Activated T-cell treated with anti-CD3 and anti-CD28 coated beads, Interleukin-2, amount 50 U/mL, for 24 hours (primary cell): ENCODE measurements at places on chromosomes 12 and 14.

GRCh38 chr12:111457071-111457470, 51.3 kb downstream of the SH2B3 start:
- no peak for DNase-seq

GRCh38 chr14:83290447-83290846, 1756.8 kb upstream of the SEL1L start:
- no peak for DNase-seq

DNA sequence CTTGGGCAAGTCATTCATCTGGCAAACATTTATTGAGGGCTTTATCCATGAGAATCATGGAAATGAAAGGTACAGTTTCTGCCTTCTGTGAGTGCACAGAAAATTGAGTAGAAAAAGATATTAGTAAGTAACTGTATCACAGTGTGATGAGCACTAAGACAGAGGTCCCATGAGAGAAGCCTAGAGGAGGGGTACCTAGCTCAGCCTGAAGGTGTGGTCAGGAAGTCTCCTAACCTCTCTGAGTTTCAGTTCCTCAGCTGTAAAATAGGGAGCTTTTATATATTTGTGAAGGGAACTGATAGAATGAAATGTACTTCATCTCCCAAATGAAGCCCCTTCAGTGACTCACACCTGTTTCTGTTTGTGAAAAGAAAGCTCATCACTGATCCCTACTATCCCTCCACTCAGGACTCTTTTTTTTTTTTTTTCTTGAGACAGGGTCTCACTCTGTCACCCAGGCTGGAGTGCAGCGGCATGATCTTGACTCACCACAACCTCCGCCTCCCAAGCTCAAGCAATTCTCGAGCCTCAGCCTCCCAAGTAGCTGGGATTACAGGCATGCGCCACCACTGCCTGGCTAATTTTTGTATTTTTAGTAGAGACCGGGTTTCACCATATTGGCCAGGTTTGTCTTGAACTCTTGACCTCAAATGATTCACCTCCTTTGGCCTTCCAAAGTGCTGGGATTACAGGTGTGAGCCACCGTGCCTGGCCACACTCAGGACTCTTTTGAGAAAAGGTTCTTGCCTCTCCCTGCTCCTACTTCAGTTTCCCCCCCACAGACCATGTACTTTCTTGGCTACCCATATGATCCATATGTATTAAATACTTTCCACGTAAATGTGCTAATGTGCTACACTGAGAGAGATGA, 93.7 kb upstream of the FUT8 start:
- DNase-seq, result no peak

DNA sequence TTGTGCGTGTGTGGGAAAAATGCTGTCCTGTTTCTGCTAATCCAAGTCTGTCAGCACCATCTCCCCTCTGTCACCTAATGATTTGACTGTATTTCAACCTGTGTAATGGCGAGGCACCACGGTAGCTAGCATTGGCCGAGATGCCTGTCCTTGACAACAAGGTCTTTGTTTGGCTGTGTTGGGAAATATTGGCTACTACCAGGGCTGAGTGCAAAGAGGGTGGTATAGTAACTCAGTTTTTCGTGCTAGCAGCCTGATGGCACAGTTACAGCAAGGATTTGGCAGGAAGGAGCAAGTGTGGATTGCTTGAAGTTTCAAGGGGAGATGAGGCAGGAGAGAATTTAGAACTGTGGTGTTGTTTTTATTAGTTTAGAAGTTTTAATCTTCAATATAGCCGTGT, 440.3 kb upstream of the RGS6 start:
- DNase-seq, result no peak

DNA sequence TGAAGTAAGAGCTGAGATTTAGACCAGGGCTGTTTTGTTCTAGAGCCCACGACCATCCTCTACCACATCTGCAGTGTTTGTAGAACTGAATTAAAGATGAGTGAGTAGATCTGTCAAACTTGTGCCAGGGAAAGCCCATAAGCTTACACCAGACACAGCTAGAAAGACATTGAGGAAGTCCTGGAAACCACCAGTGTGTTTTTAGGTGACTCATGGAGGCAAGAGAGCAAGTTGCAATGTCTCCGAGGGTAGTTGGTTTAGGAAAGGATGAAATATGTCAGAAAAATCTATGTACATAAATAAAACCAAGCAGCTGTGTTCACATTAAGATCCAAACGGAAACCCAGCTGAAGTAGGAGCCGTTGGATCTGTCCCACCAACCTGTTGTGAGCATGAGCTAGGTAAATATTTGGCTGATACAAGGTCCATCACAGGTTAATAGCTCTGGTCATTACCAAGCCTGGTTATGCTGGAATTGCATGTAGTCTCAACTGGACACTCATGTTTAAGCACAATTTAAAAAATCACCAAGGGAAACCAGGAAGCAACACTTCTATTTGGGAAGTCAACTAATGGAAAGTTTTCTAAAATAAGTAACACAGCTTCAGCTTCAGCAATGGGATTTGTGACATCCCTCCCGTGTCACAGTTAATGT, 49.9 kb upstream of the PLEKHG3 start:
- DNase-seq, result no peak

GRCh38 chr14:38611928-38612327, 356.0 kb upstream of the CLEC14A start:
- DNase-seq, result no peak

DNA sequence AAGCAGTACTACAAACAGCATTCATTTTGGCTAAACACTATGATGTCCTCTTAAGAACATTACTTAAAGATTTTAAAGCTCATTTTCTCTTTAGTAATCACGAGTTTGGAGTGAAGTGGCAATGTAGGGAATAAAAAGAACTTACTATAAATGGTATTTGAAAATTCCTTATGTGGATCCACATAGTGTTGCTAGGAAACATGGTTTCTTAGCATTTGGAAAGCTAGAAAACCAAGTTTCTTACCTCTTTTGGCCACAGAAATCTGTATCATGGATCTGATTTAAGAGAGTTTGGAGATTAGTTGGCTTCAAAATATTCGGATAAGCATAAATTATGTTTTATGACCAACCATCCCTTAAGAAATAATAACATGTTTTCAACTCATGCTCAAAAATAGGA, 337.7 kb upstream of the GARIN6 start:
- DNase-seq, result no peak

DNA sequence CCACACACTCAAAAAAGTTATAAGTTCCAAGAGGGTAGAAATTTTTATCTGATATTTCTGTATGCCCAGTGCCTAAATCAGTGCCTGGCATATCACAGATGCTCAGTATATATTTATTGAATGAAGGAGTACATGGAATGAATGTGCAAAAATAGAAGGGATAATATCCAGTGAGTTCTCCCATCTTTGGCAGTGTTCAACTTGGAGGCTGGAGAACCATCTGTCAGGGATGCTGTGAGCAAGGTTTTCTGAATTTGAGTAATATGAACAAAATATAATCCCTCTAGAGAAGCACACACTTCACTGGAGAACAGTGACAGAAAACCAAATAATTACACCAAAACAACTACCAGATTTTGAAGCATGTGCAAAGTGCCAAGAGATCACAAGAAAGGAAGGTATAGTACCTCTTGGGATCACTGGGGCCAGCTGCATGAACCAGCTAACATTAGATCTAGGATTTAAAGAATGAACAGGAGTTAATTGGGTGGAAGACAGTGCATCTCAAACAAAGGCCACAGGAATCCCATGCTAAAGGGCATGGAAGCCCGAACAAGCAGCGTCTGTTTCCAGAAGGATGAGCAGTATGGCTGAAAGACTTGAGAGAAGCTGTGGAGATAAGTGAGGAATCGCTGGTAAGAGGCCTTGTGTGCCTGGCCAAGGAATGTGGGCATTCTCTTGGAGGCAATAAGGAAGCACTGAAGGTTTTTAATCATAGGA, 11.5 kb downstream of the SLC8A3 start:
- no peak for DNase-seq

DNA sequence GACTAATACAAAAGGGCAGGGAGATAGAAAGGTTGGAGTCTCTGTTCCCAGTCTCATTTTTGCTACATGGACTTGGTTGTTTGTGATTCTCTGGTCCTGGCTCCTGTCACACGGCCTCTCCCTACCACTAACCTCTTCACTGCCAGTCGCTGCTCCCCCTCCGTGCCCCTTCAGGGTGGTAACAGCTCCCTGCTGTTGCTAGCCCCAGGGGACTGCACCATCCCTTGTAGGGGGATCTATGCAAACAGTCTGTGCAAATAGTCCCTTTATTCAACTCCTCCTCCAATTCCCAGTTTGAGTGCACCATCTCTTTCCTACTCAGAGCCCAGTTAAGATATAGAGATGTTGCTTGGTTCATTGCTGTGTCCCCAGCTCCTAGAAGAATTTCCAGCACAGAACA, 51.1 kb downstream of the CCDC60 start:
- no peak for DNase-seq

DNA sequence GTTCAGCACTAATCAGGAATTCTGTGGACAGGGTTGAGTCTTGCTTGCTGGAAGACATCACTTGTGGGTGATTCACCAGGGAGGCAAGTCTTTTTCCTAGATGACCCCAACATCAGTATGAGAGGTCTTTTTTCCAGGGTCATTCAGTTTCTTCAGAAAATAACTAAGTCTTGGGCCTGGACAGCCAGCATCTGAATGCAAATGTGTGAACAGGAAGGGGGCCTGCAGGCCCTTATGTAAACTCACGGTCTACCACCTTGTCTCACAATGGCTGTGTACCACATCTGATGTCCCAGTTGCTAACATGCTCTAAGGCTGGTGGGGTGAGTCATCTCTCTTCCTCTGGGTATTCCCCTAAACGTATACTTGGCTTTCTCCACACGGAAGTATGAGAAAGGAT, 79.2 kb downstream of the HECTD4 start:
- DNase-seq, result peak; percentile 39

- peak; percentile 7 for DNase-seq
Measured at GRCh38 chr14:96104469-96105057, 65.4 kb downstream of the C14orf132 start.

DNA sequence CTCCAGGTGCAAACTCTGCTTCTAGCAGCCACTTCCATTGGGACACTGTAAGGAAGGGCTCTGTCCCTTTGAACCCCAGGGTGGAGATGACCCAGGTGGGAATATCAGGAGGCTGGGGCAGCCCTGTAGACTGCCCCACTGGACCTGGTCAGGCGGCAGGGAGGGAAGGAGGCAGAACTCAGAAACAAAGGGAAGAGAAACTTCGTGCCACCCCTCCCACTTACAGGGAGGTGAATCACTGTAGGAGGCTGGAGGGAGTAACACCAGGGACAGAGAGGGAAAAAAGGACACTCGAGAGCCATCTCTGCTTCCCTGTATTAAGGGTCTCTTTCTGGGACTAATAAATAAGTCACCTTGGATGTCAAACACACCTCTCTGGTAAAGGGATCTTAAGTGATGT, 37.4 kb downstream of the ISCA2 start:
- DNase-seq, result no peak

DNA sequence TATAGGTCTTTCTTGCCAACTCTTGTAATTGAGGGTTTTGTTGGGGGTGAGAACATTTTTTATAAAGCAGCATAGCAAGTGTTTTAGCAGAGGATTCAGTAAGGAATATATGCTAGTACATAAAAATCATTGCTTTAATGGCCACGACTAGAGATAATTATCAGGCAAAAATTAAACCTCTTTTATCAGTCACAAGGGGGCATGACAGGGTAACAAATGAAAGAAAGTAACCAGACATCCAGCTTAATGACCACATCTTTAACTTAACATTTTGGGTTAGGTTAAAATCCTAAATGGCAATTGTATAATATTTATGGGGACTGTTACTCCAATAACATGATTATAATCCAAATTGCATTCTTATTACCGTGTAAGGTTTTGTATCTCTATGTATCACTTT, 119.6 kb downstream of the LRRIQ1 start:
- no peak for DNase-seq

DNA sequence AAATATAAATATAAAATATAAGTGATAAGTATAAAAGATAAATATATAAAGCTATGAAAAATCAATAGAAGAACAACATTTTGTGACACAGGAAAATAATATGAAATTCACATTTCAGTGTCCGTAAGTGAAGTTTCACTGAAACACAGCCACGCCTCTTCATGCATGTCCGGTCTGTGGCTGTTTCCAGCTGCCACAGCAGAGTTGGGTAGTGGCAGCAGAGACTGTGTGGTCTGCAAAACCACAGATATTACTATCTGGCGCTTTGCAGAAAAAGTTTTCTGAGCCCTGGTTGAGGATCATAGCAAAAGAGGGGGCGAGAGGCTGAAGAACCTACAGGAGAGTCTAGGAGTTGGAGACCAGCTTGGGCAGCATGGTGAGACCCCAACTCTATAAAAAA, 780 bp downstream of the SERPINA4 start:
- no peak for DNase-seq

GRCh38 chr12:120126635-120127005, 10.1 kb upstream of the RAB35 start:
- no peak for DNase-seq

DNA sequence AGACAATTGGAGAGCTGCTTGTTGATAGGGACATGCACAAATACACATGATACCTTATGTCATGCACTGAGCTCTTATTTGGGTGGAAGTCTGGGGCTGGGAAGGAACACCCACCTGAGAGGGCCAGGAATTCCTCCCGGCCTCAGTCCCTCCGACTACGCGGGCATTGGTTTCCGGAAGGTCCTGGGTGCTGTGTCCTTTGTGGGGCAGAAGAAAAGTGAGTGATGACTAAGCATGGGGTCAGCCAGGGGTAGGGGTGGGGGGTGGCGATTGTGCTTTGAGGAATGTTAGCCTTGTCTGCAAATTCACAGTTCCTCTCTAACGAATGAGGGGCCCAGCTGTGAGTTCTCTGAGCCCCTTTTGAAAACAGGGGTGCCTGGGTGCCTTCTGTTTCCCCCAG, 798 bp downstream of the CELA1 start:
- no peak for DNase-seq

DNA sequence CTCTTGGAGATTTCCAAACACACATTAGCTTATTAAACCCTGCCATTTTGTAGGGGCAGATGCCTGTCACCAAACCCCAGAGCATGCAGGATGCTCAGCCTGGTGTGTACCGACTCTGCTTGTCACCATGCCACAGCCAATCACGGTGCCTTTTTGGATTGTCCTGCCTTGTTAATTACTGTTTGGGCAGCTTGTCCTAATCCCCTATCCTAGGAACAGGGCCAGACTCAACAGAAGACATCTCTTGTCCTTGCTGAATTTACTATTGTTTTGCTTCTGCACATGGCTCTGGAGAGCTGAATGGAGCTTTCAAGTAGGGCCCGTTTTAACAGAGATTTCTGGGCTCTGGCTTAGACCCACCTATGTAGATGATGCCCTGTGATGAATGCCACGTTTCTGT, 388.5 kb downstream of the AACS start:
- no peak for DNase-seq

DNA sequence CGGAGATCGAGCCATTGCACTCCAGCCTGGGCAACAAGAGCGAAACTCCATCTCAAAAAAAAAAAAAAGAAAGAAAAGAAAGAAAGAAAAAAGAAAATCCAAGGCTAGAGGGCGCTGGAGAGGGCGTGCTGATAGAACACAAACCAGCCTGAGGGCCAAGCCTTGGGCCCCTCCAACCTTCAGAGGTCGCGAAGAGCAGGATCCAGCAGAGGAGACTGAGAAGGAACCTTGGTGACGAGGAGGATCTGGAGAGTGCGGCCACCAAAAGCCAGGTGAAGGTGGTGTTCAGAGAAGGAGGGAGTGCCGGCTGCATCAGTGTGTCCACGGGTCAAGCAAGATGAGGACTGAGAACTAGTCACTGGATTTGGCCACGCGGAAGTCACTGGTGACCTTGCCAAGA, 4.1 kb upstream of the DYNC1H1 start:
- DNase-seq, result peak; percentile 44
